ENCODE measurements at places on chromosomes 2 and 18. TPM values are rescaled to one million over a fixed set of nuclear protein-coding genes. Genes with fewer than 3 reads are reported as not detected.

GRCh38 chr18:59802031-59802430 lies 97.8 kb upstream of the PMAIP1 start:
- peak; percentile 22 for DNase-seq

DNA sequence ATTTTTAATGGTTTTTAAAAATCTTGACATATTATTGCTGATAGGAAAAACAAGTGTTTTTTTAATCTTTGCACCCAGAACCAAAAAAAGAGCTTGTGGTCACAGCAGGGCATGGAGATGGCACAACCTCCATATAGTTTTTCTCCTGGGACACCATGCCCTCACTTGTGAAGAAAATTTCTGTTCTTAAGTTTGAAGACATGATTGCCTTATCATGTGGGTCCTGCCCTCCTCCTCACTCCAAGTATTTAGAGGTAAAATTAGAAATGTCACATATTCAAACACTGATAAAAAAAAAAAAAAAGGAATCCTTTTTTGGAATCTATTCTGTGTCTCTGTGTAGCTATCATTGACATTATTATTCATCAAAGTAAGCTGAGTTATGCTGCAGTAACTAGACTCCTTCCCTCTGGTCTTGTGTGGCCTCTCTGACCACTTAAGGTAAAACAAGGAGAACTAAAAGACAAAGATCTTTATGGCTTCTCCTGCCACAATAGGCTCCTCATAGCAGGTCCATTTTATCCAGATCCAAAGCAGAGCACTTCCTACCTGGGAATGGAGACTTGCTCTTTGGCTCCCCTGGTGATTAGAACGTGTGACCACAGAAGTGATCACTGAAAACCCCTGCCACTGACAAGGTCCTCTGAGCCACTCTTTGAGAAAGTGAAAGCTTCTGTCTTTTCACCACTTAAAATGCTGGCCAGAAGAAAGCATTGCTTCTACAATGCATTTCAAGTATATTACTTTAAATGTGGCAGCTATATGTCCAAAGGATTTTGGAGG lies 19.8 kb downstream of the ADD2 start:
- no peak for DNase-seq

DNA sequence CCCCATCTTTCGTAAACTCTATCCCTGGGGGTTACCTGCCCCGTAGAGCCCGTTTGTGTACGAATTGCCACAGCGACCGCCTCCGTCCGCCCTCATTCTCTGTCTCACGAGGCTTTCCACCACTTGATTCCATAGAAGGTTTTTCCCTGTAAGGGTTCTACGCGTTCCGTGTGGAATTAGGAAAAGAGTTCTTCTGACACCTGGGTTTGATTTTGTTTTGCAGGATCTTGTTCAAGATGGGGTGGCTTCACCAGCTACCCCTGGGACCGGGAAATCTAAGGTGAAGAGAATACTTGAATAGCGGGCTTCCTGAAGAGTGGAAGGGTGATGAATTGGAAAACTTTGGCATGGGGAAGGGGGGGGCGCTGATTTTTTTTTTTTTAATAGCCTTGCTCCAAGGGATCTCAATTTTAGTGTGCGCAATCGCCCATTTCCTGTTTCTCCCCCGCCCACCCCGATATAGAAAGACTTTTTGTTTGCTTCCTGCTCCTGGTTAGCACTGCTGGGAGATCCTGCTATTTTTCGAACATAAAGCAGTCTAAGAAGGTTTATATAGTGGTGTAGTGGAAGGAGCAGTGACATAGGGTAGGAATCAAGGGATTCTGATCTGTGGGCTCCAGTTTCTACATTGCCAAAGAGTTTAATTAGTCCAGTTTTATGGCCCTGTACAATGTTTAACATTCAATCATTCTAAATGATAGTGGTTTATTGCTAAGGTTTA lies 564 bp downstream of the GCC2 start:
- DNase-seq = peak; percentile 58

Gene KIAA1328
- 8.7 TPM for total RNA-seq

Gene CETN1
- total RNA-seq = not detected

Data from activated CD8-positive, alpha-beta T cell treated with anti-CD3 and anti-CD28 coated beads, Interleukin-2, amount 10 ng/mL, durations not matched to agents 7 days and 5 days (primary cell).